ENCODE measurements at places on chromosomes 1 and 21. TPM values are rescaled to one million over a fixed set of nuclear protein-coding genes. Genes with fewer than 3 reads are reported as not detected.

- no peaks in the 10 kb centered on the region for H3K36me3 ChIP-seq
- no peak overlapping the region for H3K27ac ChIP-seq
- DNase-seq: no peak
- H3K27me3 ChIP-seq: no peaks in the 10 kb centered on the region
Observed at GRCh38 chr1:93433407-93433961, 14.4 kb upstream of the FNBP1L start.

Gene FAM72C
- total RNA-seq: 0.22 TPM

Gene SELE
- not detected for total RNA-seq

DNA sequence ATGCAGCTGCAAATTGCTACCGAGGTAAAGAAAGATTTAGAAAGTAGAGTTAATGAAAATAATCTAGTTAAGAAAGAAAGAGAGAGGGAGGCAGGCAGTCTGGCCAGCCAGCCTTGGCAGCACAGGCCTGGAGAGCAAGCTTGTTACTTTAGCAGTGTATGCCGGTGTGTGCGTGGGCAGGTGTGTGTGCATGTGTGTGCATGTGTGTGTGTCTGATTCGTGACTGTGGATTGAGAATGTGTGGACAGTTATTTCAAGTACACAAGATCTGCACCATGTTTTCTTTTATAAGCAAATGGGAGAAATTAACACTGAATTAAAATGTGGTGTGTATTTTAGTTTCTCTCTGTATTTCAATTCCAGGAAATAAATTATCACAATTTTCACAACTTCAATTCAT lies 211.6 kb downstream of the DSCAM start:
- no peak overlapping the region for H3K4me3 ChIP-seq
- no peaks in the 10 kb centered on the region for H3K36me3 ChIP-seq
- H3K4me1 ChIP-seq: peaks cover 32% of the 10 kb centered on the region
- H3K27ac ChIP-seq: peak overlapping the region; percentile 2
- H3K27me3 ChIP-seq: peaks cover 2% of the 10 kb centered on the region

Gene BSND
- total RNA-seq: not detected

GRCh38 chr1:245085508-245086095 lies 69.2 kb upstream of the KIF26B start:
- H3K27ac ChIP-seq: no peak overlapping the region
- DNase-seq: no peak
- H3K36me3 ChIP-seq: peaks cover 5% of the 10 kb centered on the region
- H3K4me1 ChIP-seq: no peaks in the 10 kb centered on the region

DNA sequence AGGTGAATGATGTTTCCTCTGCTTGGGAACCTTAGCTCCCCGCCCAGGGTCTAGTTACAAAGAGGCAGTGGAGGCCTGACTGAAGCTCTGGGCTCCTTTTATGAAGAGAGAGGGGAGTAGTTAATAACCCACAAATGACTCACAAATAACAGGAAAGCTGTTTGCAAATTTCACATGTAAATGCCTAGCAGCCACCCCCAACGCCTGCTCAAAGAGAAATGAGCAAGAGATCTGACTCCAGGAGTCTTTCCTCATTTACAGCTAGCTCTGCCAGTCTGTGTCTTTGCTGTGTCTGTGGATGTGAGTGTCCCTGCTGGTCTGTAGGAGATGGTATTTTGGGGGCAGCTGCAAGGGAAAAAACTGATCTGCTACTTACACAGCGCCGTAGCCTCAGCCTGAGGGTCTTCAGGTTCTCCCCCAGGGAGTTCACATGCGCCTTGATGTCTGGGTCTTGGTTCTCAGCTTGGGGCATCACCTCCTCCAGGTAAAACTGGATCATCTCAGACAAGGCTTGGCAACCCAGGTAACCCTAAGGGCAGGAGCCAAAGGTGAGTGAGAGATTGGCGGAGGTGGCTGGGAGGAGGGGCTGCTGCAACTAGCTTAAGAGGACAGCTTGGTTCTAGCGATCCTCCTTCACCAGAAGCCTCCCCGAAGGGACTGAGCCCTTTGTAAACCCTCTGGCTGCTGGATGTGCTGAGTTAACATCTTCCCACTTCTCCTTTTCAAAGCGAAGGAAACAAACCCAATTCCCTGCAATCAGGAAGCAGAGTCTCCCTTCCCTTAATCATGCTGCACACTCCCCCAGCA lies at the start of gene IL19:
Gene IL19, plus strand, starts transcription at position 243 of the 807 bp plus-strand sequence. CDS start 65,890 bp downstream, outside the sequence.
- H3K4me1 ChIP-seq: peaks cover 6% of the 10 kb centered on the region
- no peak within 1 kb of the TSS for H3K4me3 ChIP-seq
- no peak for DNase-seq
- peaks cover 3% of the 10 kb centered on the region for H3K27me3 ChIP-seq

- peaks cover 10% of the 10 kb centered on the region for H3K27me3 ChIP-seq
- peaks cover 14% of the 10 kb centered on the region for H3K4me1 ChIP-seq
- no peaks in the 10 kb centered on the region for H3K36me3 ChIP-seq
- DNase-seq: no peak
Observed at GRCh38 chr1:202161151-202162046, 997 bp upstream of the PTPN7 start.

Gene TMEM50B
- total RNA-seq: 37.5 TPM

- no peaks in the 10 kb centered on the region for H3K4me1 ChIP-seq
- peaks cover 3% of the 10 kb centered on the region for H3K27me3 ChIP-seq
- H3K36me3 ChIP-seq: peaks cover 4% of the 10 kb centered on the region
- no peak overlapping the region for H3K27ac ChIP-seq
- no peak overlapping the region for H3K4me3 ChIP-seq
- peak; percentile 33 for DNase-seq
Observed at GRCh38 chr1:223106856-223107255, 36.2 kb downstream of the TLR5 start.

Gene HTR6
- not detected for total RNA-seq

Gene BGLAP
- not detected for total RNA-seq

DNA sequence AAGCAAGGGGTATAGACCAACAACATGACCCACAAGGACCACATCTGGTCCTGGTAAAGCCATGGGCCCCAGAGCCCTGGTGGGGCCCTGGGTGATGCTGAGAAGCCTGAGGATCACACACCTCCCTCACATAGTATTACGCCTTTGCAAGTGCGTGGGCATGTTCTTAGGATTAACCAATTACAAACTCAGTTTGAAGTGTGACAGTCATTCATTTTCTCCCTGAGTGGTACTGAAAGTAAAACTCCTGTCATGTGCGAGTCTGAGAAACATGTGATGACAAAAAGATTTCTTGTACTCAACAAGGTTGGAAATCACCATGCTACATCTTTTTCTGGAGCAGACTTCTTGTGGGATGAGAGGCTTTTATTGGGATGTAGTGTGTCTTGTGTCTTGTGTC lies 315.3 kb upstream of the DUSP10 start:
- H3K4me1 ChIP-seq: peaks cover 10% of the 10 kb centered on the region
- no peaks in the 10 kb centered on the region for H3K27me3 ChIP-seq
- no peaks in the 10 kb centered on the region for H3K36me3 ChIP-seq
- no peak for DNase-seq
- H3K4me3 ChIP-seq: no peak overlapping the region
- H3K27ac ChIP-seq: no peak overlapping the region

- H3K4me3 ChIP-seq: no peak overlapping the region
- no peaks in the 10 kb centered on the region for H3K27me3 ChIP-seq
- no peak for DNase-seq
- no peak overlapping the region for H3K27ac ChIP-seq
Observed at GRCh38 chr21:14617040-14617393, 70.9 kb upstream of the SAMSN1 start.

DNA sequence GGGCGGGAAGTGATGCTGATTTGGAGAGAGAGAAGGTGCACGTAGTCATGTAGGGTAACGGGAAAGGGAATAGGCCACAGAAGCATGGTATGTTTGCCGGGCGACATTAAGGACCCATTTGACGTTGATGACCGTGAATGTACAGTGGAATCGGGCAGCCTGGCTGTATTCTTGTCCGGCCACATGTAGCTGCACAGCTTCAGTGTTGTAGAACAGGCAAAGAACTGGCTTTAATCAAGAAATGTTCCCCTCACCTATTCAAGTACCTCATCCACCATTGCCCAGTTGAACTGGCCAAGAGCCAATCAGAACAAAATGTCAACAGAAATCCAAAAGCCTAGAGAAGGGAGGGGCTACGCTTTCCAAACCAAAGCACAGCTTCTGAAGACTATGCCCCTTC lies 104.8 kb downstream of the DHRS3 start:
- no peak overlapping the region for H3K4me3 ChIP-seq
- no peak for DNase-seq
- H3K4me1 ChIP-seq: no peaks in the 10 kb centered on the region
- H3K27me3 ChIP-seq: peaks cover 3% of the 10 kb centered on the region

Gene TBX19
- total RNA-seq: 0.78 TPM

Gene CNIH3
- 4.4 TPM for total RNA-seq

- H3K4me3 ChIP-seq: no peak overlapping the region
- no peak for DNase-seq
- peaks cover 4% of the 10 kb centered on the region for H3K4me1 ChIP-seq
- no peaks in the 10 kb centered on the region for H3K36me3 ChIP-seq
- H3K27me3 ChIP-seq: peaks cover 8% of the 10 kb centered on the region
- H3K27ac ChIP-seq: no peak overlapping the region
Observed at GRCh38 chr1:18534810-18535205, 54.1 kb downstream of the KLHDC7A start.

Gene HSPB7
- not detected for total RNA-seq

DNA sequence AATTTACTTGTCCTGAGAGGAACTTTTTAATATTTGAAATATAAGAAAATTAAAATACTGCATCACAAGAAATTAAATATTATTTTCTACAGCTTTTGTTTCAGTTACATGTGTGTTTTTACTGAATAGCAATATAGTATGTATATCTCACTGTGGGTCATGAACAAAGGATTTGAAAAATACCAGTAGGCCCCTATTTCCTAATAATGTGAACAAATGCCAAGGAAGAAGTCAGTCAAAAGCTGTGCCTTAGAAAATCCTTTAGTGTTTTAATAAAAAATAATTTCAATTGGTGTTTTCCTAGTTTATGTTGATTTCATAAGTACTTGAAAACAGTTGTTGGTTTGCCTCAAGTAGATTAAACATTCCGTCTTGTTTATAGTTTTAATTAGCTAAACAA lies 46.7 kb downstream of the SMYD3 start:
- H3K27me3 ChIP-seq: peaks cover 7% of the 10 kb centered on the region
- no peak overlapping the region for H3K27ac ChIP-seq
- no peak overlapping the region for H3K4me3 ChIP-seq
- no peaks in the 10 kb centered on the region for H3K36me3 ChIP-seq
- H3K4me1 ChIP-seq: peaks cover 40% of the 10 kb centered on the region

Gene MANEAL
- total RNA-seq: 112 TPM

DNA sequence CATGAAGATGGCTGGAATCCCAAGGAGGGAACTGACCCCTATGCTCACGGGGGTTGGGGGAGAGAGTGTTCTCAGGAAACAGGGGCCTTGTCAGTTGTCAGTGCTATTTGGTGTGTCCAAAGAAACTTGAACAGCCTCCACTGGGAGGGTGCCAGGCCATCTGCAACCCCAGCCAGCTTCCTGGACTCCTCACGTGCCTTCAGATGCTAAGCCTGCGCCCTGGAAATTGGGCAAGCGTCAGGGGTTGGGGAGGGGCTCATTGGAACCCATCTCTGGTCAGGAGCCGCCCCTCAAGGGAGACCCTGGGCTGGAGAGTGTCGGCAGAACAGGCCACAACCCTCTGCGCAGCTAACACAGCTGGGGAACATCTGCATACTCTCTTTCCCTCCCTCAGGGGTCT lies 13.1 kb upstream of the LHX4 start:
- no peak for DNase-seq
- no peak overlapping the region for H3K27ac ChIP-seq
- H3K27me3 ChIP-seq: peaks cover 10% of the 10 kb centered on the region
- H3K4me3 ChIP-seq: no peak overlapping the region
- H3K4me1 ChIP-seq: peaks cover 17% of the 10 kb centered on the region

Gene PTGS2
- total RNA-seq: not detected

- H3K27me3 ChIP-seq: peaks cover 3% of the 10 kb centered on the region
- H3K4me3 ChIP-seq: no peak overlapping the region
- H3K27ac ChIP-seq: no peak overlapping the region
- peaks cover 9% of the 10 kb centered on the region for H3K4me1 ChIP-seq
Observed at GRCh38 chr1:240134113-240134512, 42.4 kb downstream of the FMN2 start.

DNA sequence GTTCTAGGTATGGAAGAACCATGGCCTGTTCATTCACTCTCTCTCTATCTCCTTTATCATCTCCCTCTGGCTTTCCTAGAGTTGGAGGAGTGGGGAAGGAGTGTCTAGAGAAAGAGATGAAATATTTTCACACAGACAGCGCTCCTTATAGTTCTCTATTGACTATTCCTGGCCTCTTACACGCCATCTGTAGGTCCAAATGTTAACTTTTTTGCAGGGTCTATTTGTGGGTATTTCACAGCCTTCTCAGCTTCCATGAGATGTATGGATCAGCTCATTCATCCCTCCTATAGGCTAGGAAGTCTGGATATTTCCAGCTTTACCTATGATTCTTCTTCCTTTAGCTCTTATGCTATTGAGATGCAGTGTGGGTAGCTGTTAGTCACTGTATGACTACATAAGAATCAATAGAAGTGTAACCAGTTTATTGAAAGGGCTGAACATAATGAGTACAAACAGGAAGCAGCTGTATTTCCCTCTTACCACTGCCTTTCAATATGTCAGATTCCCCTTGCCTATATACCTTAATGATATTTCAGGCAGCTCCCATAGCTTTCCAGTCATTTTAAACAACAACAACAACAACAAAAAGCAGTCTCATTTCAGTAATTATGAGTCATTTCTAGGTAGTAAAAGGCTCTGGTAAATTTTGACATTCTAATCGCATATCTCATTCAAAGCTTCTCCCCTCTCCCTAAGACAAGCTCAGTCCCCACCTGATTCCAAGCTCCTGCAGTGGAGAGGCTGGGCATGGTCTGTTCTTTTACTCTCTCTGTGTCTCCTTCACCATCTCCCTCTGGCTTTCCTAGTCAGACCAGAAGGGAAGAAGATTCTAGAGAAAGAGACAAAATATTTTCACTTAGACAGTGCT lies 149.5 kb downstream of the TTLL7 start:
- H3K36me3 ChIP-seq: no peaks in the 10 kb centered on the region
- no peak for DNase-seq
- peaks cover 4% of the 10 kb centered on the region for H3K27me3 ChIP-seq
- peaks cover 27% of the 10 kb centered on the region for H3K4me1 ChIP-seq

Gene GOLT1A
- total RNA-seq: not detected

Gene SERTAD4
- total RNA-seq: 1.5 TPM

GRCh38 chr1:61842863-61843514 lies 100.7 kb downstream of the PATJ start:
- no peak for DNase-seq
- no peak overlapping the region for H3K27ac ChIP-seq
- H3K4me3 ChIP-seq: no peak overlapping the region
- no peaks in the 10 kb centered on the region for H3K4me1 ChIP-seq
- H3K36me3 ChIP-seq: no peaks in the 10 kb centered on the region
